ENCODE measurements at places on chromosomes 7 and 10.
A peak's percentile ranks its signal among the peaks of the same experiment; 100 is the strongest.

DNA sequence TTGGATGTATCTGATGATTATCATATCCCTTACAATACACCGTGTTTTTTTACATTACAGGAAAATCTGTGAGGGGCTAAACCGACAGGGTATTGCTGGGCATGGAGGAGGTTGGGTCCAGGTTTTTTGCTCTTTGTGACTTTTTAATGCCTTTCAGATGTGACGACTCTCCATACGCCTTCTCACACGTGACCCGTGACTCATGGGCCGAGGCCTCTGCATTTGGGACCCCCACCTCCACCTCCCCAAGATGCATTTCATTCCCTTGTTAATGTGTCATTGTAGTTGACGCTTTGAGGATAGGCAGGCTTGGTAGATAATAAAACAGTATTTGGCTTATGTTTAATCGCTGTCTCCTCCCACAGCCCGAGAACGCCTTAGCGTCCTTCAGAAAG is 95.3 kb downstream of the CUX1 start:
- no peak for DNase-seq

GRCh38 chr7:18638594-18639452 is 143.3 kb downstream of the HDAC9 start:
- DNase-seq = no peak

DNA sequence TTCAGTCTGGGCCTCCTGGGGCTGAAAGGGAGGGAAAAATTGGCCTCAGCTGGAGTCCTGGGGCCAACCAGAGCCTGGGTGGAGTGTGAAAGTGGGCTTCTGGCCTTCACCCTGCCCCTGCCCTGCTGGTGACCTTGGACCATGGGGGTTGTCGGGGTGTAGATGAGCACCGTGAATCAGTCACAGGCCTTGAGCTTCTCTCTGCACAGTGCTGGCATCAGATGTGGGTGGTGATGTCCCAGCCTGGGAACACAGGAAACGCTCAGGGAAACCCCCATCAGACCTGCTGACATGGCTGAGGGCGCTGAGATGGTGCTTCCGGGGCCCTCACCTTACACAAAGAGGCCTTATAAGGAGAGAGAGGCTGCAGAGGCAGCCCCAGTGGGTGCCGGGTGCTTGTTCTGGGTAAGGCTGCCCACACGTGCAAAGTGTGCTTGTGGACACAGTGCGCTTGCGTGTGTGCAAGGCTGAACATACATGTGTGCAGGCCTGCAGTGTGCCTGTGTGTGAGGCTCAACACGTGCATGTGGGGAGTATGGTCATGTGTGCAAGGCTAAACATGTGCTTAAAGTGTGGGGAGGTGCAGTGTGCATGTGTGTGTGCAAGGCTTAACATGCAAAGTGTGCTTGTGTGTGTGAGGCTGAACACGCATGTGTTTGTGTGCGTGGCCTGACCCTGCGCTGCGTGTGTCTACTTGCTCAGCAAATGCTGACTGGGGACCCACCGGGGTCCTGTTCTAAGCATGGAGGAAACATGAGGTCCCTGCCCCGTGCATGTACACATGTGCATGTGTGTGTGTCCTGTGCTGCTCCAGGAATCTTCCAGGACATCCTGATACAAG is 6.5 kb downstream of the ARPC1B start:
- DNase-seq = peak; percentile 90

GRCh38 chr10:86091216-86091615 is 275.4 kb downstream of the GRID1 start:
- DNase-seq = no peak

- no peak for DNase-seq
Observed at GRCh38 chr10:28479425-28479865, 53.5 kb upstream of the WAC start.

GRCh38 chr7:7970237-7970530 is 1.6 kb downstream of the GLCCI1 start:
- no peak for DNase-seq

DNA sequence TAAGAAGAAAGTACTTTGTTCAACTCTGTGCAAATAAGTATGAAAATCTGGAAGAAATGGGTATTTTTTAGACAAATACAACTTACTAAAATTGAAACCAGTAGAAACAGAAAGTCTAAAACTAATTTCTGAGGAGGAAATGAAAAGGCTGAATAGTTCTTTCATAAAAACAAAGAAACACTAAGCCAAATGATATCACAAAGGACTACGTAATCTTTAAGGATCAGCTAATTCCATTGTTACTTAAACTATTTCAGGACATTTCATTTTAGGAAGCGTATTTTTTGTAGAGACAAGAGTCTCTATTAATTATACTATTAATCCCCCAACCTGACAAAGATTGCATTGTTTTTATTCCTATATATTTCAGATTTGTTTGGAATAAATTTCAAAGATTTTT is 11.2 kb upstream of the CCSER2 start:
- DNase-seq = no peak

GRCh38 chr10:17381502-17382142 is 72.8 kb downstream of the ST8SIA6 start:
- DNase-seq = no peak

DNA sequence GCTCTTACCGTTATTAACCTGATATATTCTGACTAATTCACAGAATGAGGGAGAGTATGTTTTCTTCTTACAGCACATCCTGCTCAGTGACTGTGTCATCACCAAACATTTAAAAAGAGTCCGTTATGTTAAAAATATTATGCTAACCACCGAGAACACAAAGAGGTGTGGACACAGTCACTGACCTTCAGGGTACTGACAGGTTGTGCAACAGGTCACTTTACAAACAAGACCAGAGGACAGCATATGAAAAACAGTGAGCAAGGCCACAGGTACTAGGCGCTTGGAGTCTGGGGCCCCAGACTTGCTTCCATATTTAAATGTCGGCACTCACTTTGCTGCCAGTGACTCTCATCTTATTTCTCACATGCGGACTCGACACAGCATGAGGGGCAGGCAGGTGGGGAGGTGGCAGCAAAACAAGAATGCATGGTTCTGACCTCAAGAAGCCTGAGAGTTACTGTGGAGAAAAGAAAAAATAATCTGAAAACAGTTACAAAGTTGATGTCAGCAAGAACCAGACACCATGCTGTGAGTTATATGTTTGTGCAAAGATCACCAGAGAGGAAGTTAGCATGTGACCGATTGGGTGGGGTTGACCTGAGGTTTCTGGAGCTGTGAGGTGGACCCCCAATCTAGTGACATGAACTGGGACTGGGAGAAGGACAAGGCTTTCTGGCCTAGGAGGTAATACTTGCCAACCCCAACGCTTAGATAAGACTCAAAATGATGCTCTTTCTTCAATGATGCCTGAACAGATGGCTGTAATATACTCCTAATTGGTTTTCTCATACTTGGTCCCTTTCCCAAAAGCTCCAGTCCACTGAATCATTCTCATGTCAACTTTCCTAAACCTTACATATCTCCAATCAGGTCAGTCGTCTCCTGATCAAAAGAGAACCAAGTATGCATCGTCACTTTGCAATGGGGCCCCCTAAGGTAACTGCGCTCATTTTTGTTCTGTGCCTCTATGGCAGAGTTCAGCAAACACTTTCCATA is 102.4 kb downstream of the HIPK2 start:
- DNase-seq = no peak

Measured in T follicular helper cell (primary cell).